MCF 10A (cell line): ENCODE measurements at places on chromosomes 3 and 15. TPM values are rescaled to one million over a fixed set of nuclear protein-coding genes. Genes with fewer than 3 reads are reported as not detected.

DNA sequence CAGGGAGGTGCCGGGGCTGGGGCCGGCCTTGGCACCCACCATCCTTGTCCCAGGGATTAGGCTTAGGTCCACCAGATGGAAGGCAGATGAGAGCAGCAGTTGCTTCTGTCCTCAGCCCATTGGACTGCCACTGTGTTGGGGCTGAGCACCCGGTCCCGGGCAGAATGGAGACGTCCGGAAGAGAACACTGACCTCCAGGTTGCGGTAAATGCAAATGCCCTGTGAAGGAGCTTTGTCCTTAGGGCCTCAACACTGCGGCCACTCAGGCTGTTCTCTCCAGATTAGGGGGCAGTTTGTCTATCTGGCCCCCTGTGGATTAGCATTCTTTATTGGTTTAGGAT, at the start of gene SERINC4:
SERINC4 (minus strand) TSS at position 276 of the 341 bp plus-strand sequence; CDS start at position 42, 234 bp downstream.
- peak within 1 kb of the TSS; percentile 97 for H3K27ac ChIP-seq
- H3K27me3 ChIP-seq, result no peaks in the 10 kb centered on the region
- H3K4me1 ChIP-seq, result peaks cover 33% of the 10 kb centered on the region
- H3K36me3 ChIP-seq, result peaks cover 72% of the 10 kb centered on the region

- H3K27ac ChIP-seq, result no peak overlapping the region
- peaks cover 25% of the 10 kb centered on the region for H3K36me3 ChIP-seq
- no peaks in the 10 kb centered on the region for H3K27me3 ChIP-seq
- peaks cover 13% of the 10 kb centered on the region for H3K4me1 ChIP-seq
These were observed 33.1 kb downstream of the ARMC8 start for GRCh38 chr3:138220242-138220641.

DNA sequence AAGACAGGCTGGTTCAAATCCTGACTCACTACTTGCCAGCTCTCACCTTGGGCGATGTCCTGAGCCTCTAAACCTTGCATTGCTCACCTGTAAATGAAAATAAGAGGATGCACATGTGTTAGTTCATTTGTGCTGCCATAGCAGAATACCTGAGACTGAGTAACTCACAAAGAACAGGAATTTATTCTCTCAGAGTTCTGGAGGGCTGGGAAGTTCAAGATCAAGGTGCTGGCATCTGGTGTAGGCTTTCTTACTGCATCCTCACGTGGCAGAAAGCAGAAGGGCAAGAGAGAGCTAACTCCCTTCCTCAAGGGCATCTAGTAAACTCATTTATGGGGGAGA, 222.7 kb downstream of the MTHFS start:
- H3K4me3 ChIP-seq, result no peak overlapping the region
- no peak overlapping the region for H3K27ac ChIP-seq
- no peaks in the 10 kb centered on the region for H3K4me1 ChIP-seq

The ALPK3 gene
- total RNA-seq, result 0.07 and 0.10 TPM in 2 replicates

GRCh38 chr15:73303636-73304035, 65.1 kb downstream of the HCN4 start:
- H3K4me1 ChIP-seq, result no peaks in the 10 kb centered on the region
- no peak for DNase-seq
- H3K36me3 ChIP-seq, result peaks cover 18% of the 10 kb centered on the region
- H3K27me3 ChIP-seq, result no peaks in the 10 kb centered on the region
- no peak overlapping the region for H3K27ac ChIP-seq
- H3K4me3 ChIP-seq, result no peak overlapping the region

DNA sequence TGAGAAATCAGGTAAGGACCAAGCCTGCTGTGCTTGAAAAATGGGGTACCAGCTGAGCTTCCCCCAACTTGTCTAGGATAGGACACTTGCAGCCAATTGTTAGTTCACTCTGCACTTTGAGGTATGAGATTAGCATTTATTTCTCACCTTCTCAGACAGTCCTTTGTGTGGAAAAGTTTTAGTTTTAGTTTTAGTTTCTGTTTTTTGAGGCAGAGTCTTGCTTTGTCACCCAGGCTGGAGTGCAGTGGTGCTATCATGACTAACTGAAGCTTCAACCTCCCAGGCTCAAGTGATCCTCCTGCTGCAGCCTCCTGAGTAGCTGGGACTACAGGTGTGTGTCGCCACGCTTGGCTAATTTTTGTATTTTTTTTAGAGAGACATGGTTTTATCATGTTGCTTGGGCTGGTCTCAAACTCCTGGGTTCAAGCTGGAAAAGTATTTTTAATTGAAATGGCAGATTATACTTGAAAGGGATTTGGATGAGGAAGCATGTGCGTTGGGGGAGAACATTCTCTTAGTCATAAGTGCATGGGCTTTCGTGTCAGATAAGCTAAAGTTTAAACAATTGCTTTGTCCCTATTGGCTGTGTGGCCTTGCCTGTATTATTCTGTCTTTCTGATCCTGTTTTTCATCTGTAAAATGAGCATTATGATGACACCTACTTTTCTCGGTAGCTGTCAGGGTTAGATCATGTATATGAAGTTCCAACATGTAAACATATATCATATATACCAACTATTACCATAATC, 25.2 kb upstream of the CCK start:
- H3K36me3 ChIP-seq, result no peaks in the 10 kb centered on the region
- H3K27me3 ChIP-seq, result peaks cover 18% of the 10 kb centered on the region
- no peak overlapping the region for H3K27ac ChIP-seq
- no peaks in the 10 kb centered on the region for H3K4me1 ChIP-seq
- DNase-seq, result no peak

- H3K27ac ChIP-seq, result no peak overlapping the region
- no peak overlapping the region for H3K4me3 ChIP-seq
- H3K27me3 ChIP-seq, result no peaks in the 10 kb centered on the region
- no peaks in the 10 kb centered on the region for H3K36me3 ChIP-seq
These were observed 267.7 kb upstream of the LMCD1 start for GRCh38 chr3:8233938-8234337.

The FBXW12 gene
- total RNA-seq, result not detected in 2 replicates

The SST gene
- not detected in 2 replicates for total RNA-seq

DNA sequence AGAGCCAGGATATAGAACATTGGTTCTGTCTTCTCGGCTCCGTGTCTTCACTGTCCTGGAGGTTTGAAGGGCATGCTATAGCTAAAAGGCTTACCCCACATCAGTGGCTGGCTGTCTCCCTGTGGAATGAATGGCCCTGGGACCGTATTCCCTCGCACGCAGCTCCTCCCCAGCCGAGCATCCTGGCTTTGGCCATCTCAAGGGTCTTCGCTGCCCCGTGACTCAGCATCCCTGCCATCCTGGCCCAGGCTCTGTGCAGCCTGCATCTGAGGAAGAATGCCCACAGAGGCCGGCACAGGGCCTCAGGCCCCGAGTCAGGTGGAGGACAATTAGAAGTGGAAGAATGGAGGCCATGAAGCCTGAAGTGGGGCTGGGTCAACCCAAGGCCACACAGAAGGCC, 11.0 kb downstream of the LOXL1 start:
- H3K27ac ChIP-seq, result no peak overlapping the region
- H3K27me3 ChIP-seq, result no peaks in the 10 kb centered on the region
- no peak overlapping the region for H3K4me3 ChIP-seq
- DNase-seq, result no peak
- no peaks in the 10 kb centered on the region for H3K36me3 ChIP-seq

DNA sequence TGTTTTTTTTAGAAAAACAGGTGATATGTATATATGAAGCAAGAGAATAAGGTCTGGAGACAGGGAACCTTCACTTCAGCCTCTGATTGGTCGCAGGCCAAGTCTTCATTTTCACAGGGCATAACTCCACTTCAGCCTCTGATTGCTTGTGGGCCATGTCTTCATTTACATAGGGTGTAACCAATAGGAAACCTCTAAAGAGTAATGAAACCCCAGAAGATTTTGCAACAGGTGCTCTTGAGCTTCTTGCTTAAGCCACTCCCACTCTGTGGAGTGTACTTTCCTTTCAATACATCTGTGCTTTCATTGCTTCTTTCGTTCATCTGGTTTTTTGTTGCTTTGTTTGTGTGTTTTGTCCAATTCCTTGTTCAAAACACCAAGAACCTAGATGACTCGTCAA, 22.6 kb upstream of the SCG3 start:
- peaks cover 5% of the 10 kb centered on the region for H3K36me3 ChIP-seq
- H3K4me3 ChIP-seq, result no peak overlapping the region
- peak; percentile 19 for DNase-seq
- no peaks in the 10 kb centered on the region for H3K27me3 ChIP-seq
- H3K4me1 ChIP-seq, result no peaks in the 10 kb centered on the region

GRCh38 chr15:87528873-87529272, 727.7 kb downstream of the NTRK3 start:
- peaks cover 14% of the 10 kb centered on the region for H3K4me1 ChIP-seq
- no peak overlapping the region for H3K4me3 ChIP-seq
- no peaks in the 10 kb centered on the region for H3K27me3 ChIP-seq
- DNase-seq, result no peak
- no peak overlapping the region for H3K27ac ChIP-seq

The C3orf62 gene
- 8.1 and 9.4 TPM in 2 replicates for total RNA-seq

GRCh38 chr3:128338536-128339330, 128.0 kb downstream of the DNAJB8 start:
- DNase-seq, result no peak
- no peaks in the 10 kb centered on the region for H3K36me3 ChIP-seq
- no peaks in the 10 kb centered on the region for H3K27me3 ChIP-seq

The CSPG4 gene
- 0.05 and 0.21 TPM in 2 replicates for total RNA-seq

DNA sequence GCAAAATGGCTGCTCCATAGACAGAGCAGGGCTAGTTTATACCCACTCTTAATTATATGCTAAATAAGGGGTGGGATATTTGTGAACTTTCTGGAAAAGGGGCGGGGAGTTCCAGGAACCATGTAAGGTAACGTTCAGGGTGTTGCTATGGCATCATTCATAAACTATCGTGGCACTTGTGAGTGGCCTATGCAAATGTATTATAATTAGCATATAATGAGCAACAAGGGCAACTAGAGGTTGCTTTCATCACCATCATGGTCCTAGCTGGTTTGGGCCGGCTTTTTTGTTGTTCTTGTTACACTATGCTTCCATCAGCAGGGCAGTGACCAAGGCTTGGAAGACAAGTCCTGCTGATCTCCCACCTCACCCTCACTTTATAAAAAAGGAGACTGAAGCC, 43.2 kb upstream of the FGD5 start:
- H3K4me3 ChIP-seq, result no peak overlapping the region
- H3K36me3 ChIP-seq, result no peaks in the 10 kb centered on the region
- H3K27me3 ChIP-seq, result no peaks in the 10 kb centered on the region
- H3K4me1 ChIP-seq, result no peaks in the 10 kb centered on the region

DNA sequence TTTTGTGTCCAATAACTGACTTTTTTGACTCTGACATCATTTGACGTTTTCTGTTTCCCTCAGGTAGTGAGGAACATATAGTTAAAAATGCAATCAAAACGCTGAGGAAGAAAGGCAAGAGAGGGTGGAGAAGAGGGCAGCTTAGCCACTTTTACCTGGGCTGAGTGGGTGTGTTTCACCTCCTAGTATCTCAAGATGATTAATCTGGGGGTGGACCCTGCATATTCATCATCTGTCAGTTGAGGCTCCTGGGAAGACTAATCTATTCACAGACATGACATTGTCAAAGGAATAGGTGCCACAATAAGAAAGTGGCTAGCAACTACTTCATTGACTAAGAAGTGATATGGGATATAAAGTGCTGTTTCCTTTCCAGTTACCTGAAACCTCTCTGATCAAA, 331.5 kb upstream of the RARB start:
- DNase-seq, result no peak
- no peaks in the 10 kb centered on the region for H3K36me3 ChIP-seq
- H3K4me1 ChIP-seq, result no peaks in the 10 kb centered on the region
- peaks cover 27% of the 10 kb centered on the region for H3K27me3 ChIP-seq
- no peak overlapping the region for H3K4me3 ChIP-seq

DNA sequence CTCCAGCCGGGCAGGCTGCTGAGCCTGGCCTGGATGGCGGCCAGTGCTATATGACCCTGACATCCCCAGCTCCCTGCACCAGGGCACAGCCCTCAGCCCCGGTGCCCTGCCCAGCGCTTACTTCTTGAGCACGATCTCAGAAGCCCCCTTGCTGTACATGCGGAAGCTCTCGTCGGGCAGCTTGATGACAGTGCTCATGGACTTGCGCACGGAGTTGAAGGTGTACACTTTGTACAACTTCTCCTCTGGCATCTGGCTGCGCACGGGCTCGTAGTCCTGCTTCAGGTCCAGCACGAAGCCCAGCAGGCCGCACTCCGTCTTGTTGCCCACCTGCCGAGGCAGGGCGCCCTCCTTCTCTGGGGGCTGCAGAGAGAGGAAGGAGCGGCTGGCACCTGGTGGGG, 38.8 kb upstream of the SEC13 start:
- H3K4me3 ChIP-seq, result no peak overlapping the region
- no peak for DNase-seq
- peaks cover 23% of the 10 kb centered on the region for H3K27me3 ChIP-seq
- H3K36me3 ChIP-seq, result no peaks in the 10 kb centered on the region
- H3K27ac ChIP-seq, result no peak overlapping the region

GRCh38 chr3:8324747-8325146, 176.9 kb upstream of the LMCD1 start:
- no peak overlapping the region for H3K27ac ChIP-seq
- peak; percentile 32 for DNase-seq
- peaks cover 4% of the 10 kb centered on the region for H3K4me1 ChIP-seq
- peaks cover 19% of the 10 kb centered on the region for H3K27me3 ChIP-seq
- H3K4me3 ChIP-seq, result no peak overlapping the region

DNA sequence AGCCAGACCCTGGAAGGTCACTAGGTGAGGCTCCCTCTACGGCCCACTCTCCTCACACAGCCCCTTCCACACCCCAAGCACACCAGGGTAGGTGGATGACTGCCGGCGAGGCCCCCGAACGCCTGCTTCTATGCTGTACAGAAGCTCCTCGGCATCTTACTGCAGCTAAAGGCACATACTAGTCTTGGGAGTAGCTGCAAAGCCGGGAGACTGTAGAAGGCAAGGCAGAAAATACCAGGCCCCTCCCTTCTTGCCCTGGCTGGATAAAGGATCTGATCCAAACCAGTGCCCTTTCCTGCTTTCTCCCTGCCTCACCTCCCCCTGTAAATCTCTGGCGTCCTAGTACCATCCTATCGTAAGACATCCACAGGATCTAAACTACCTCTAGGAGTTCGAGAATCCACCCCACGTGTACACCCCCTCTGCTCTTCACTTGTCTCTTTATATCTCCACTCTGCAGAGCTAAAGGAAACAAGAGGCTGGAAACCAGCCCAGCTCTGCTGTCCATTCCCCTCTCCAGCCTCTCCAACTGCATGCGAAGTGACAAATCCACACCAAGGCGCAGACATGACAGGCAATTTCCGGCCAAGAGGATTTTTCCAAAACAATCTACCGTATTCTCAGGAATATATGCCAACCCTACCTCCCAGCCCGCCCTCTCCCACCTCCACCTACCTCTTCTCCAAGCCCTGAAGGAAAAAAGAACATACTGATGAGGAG, 11.8 kb downstream of the TNK2 start:
- H3K36me3 ChIP-seq, result peaks cover 10% of the 10 kb centered on the region
- H3K4me3 ChIP-seq, result peak overlapping the region; percentile 76
- H3K4me1 ChIP-seq, result peaks cover 48% of the 10 kb centered on the region
- peak; percentile 80 for DNase-seq

GRCh38 chr3:40207796-40208195, 101.7 kb upstream of the EIF1B start:
- no peaks in the 10 kb centered on the region for H3K27me3 ChIP-seq
- DNase-seq, result peak; percentile 52
- no peak overlapping the region for H3K4me3 ChIP-seq
- H3K27ac ChIP-seq, result no peak overlapping the region
- H3K4me1 ChIP-seq, result peaks cover 25% of the 10 kb centered on the region

- no peak overlapping the region for H3K4me3 ChIP-seq
- no peak overlapping the region for H3K27ac ChIP-seq
- no peaks in the 10 kb centered on the region for H3K36me3 ChIP-seq
- H3K4me1 ChIP-seq, result peaks cover 4% of the 10 kb centered on the region
These were observed 109.5 kb downstream of the THRB start for GRCh38 chr3:24385012-24385615.

The ZNF774 gene
- total RNA-seq, result 2.6 and 4.8 TPM in 2 replicates
